ENCODE measurements at places on chromosomes 4 and X.

- peak; percentile 87 for DNase-seq
Measured at GRCh38 chr4:183284965-183285364, 35.1 kb downstream of the CLDN22 start.

DNA sequence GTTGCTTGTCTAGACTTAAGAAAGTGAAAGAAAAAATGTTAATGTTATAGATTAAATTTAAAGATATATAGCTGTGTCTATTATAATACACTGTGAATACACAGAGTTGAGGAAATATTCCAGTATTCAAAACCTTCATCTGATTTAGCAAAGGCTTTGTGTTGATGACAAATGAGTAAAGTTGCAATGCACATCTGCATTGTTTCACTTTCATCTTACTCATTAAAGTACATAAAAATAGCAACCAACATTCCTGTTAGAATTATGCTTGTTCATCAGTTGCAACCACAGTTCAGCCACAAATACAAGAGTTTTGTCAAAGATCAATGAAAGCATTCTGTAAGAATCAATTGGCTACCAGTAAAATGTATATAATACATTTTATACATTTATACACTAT is 346.4 kb upstream of the SLC7A11 start:
- peak; percentile 23 for DNase-seq

- DNase-seq = no peak
Measured at GRCh38 chr4:122710434-122711308, 21.8 kb upstream of the BBS12 start.

GRCh38 chr4:2470791-2471190 is 1.9 kb downstream of the RNF4 start:
- DNase-seq = no peak

DNA sequence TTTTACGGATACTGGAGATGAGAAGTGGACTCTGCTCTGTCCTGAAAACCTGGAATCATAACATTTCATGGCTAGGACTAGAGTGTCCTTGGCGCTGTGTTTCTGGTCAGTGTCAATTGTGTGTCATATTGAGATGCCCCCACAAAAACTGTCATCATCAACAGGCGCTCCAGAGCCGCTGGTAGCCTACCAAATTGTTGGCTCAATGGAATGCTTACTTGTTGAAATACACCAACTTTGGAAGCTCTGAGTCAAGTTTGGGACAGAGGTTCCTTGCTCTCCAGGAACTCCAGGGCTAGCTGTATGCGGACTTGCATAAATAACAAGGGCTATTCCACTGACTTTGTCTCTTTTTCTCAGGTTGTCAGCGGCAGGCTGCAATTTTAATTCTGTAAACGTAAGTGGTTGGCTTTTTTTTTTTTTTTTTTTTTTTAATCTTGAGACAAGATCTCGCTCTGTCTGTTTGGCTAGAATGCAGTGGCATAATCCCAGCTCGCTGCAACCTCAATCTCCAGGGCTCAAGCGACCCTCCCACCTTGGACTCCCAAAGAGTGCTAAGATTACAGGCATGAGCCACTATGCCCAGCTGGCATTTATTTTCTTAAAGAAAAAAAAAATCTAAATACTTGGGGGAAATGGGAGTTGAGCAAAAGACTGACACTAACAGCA is 871 bp upstream of the HPGD start:
- DNase-seq = peak; percentile 1

DNA sequence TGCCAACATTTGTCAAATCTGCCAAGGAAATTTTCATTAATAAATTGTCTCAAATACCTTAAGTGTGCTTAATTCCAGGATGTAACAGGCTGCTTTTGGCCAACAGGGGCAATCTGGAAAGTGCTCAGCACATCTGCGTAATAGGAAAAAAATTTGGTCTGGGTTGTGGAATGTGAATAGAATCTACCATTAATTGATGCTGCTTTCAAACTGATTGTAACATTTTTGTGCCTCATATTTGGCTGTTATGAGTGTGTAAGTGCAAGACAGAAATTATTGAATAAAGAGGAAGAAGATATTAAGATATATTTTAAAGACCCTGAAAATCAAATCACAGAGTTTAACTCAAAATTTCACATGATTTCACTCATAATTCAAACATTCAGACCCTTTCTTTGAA is 41.1 kb downstream of the REELD1 start:
- DNase-seq = peak; percentile 68

Data from AG10803 (cell line).